Fibroblast of lung (primary cell): ENCODE measurements at places on chromosomes 7 and 10.

DNA sequence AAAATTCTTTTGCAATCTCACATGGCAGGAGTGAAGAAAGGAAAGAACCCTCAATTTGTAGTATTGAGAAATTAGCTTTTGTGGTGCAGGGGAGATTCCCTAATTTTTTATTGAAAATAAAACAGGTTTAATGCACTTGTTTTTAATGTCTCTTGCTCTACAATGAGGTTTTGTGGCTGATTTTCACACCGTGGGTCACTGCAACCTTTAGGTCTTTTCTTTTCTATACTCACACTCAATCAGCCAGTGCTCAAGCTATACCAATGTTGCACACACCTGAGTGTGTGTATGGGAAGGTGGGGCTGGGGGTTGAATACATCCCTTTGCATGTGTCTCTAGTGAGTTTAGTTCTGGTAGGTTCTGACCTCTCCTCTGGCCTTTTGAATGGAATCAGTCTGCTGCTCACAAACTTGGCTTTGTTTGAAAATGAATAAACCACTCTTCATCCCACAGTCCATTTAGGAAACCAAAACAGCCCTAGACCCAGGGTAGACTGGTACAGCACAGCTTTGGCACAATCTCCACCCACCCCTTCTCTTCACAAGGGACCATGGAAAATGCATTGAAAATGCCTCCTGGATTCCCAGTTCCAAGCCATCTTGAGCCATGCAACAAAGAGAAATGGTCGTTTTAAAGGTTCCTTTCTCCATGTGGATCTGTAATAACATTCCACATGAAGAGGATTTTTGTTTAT is 411.5 kb downstream of the SFMBT2 start:
- DNase-seq, result no peak
- no peaks in the 10 kb centered on the region for H3K27me3 ChIP-seq
- no peak overlapping the region for H3K4me3 ChIP-seq
- H3K27ac ChIP-seq, result no peak overlapping the region

DNA sequence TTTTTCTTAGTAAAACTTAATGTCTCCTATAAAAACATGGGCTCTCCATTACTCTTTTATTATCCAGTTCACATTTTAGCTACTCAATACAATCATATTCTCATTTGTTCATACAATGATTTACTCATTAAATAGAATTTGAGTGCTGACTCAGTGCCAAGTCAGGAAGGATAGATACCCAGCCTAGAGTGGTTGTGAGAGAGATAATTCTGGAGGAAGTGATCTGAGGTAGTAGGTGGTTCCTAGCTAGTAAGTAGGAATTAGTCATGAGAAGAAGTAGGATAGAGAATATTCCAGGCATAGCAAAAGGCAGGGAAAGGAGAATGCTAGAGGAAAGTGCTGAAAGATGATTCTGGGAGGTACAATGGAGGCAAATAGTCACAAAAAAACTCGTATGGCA is 133.5 kb upstream of the MBL2 start:
- no peaks in the 10 kb centered on the region for H3K36me3 ChIP-seq
- no peaks in the 10 kb centered on the region for H3K27me3 ChIP-seq
- H3K4me3 ChIP-seq, result no peak overlapping the region
- H3K27ac ChIP-seq, result no peak overlapping the region
- no peak for DNase-seq

GRCh38 chr10:77264107-77264506 is 373.5 kb downstream of the KCNMA1 start:
- DNase-seq, result no peak
- no peaks in the 10 kb centered on the region for H3K27me3 ChIP-seq
- no peaks in the 10 kb centered on the region for H3K36me3 ChIP-seq
- H3K4me1 ChIP-seq, result no peaks in the 10 kb centered on the region

DNA sequence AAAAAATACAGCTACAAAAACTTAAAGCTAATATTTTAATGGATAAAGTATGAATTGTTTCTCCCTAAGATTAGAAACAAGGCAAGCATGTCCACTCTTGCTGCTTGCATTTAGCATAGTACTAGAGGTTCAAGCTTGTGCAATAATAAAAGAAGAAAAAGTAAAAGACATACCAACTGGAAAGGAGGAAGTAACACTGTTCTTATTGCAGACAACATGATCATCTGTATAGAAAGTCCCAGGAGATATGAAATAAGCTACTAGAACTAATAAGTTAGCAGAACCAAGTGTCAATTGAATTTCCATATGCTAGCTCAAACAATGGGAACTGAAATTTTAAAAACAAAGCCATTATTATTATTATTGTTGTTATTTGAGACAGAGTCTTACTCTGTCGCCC is 20.0 kb upstream of the RABGEF1 start:
- H3K4me3 ChIP-seq, result no peak overlapping the region
- no peak overlapping the region for H3K27ac ChIP-seq
- H3K27me3 ChIP-seq, result no peaks in the 10 kb centered on the region
- H3K36me3 ChIP-seq, result peaks cover under 1% of the 10 kb centered on the region
- no peaks in the 10 kb centered on the region for H3K4me1 ChIP-seq

DNA sequence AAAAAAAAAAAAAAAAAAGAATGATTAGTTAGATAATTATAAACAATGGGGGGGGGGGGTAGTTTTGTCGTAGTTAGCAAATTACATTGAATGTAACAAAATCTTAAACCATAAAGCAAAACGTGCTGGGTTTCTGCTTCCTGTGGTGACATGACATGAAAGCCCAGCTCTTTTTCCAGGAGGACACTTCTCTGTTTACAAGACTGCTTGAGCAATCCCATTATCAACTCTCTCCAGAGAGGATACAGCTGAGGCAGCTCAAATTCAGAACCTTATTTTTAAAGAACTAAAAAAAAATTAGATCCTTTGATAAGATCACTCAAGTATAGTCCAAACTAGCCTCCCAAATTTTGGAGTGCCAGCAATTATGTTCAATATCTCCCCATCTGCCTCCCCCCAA is 58.6 kb downstream of the ADRB1 start:
- H3K4me3 ChIP-seq, result no peak overlapping the region
- H3K27me3 ChIP-seq, result peaks cover 15% of the 10 kb centered on the region
- peaks cover 2% of the 10 kb centered on the region for H3K4me1 ChIP-seq
- no peak overlapping the region for H3K27ac ChIP-seq
- H3K36me3 ChIP-seq, result no peaks in the 10 kb centered on the region
- DNase-seq, result peak; percentile 38

GRCh38 chr10:98212196-98212595 is 55.8 kb downstream of the LOXL4 start:
- no peak overlapping the region for H3K4me3 ChIP-seq
- H3K36me3 ChIP-seq, result no peaks in the 10 kb centered on the region
- no peak for DNase-seq
- H3K27me3 ChIP-seq, result no peaks in the 10 kb centered on the region

- H3K4me1 ChIP-seq, result peaks cover 4% of the 10 kb centered on the region
- no peak for DNase-seq
- no peak overlapping the region for H3K4me3 ChIP-seq
- no peaks in the 10 kb centered on the region for H3K36me3 ChIP-seq
- H3K27me3 ChIP-seq, result no peaks in the 10 kb centered on the region
- H3K27ac ChIP-seq, result no peak overlapping the region
Measured at GRCh38 chr10:78628976-78629375, 439.8 kb upstream of the ZMIZ1 start.

DNA sequence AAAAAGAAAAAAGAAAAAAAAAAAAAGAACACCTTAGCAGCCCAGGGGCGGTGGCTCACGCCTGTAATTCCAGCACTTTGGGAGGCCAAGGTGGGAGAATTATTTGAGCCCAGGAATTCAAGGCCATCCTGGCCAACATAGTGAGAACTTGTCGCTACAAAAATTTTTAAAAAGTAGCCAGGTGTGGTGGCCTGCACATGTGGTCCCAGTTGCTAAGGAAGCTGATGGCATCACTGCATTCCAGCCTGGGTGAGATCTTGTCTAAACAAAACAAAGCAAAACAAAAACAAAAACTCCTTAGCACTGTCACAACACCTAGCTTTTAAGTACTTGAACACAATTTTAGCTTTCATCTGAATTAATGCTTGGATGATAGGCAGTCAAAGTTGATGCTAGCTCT is 86.3 kb upstream of the MKLN1 start:
- DNase-seq, result no peak
- no peaks in the 10 kb centered on the region for H3K27me3 ChIP-seq
- no peaks in the 10 kb centered on the region for H3K36me3 ChIP-seq
- H3K4me1 ChIP-seq, result peaks cover 7% of the 10 kb centered on the region
- H3K4me3 ChIP-seq, result no peak overlapping the region
- no peak overlapping the region for H3K27ac ChIP-seq

DNA sequence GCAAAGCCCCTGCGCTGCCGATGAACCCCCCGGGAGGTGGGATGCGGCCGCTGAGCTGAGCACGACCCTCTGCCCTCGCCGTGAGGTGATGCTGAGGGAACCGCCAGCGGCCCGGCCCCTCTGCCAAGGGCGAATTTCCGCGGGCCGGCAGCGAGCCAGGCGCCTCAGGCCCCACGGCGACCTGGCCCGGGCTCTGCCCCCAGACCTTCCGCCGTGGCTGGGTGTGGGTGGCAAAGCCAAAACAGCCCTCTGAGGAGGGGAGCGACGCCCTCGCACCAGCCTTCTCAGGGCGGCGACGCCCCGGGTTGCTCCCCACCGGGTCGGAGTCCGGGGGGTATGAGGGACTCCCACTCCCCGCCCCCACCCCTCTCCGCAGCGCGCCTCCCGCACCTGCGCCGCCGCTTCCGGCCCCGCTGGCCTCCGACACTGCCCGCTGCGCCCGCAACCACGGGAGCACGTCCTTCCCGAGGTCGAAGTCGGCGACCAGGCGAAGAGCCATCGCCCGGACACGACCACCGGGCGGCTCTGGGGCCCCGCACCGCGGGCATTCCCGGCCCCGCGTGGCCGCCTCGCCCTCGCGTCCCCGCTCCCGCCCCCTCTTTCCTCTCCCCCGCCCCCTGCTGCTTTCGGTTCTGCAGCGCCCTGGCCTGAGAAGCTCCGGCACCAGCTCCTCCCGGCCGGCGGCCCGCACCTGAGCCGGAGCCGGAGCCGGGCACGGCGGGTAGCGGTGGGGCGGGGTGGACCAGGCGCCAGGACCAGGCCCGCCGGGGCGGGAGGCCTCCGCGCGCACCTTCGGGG is at the start of gene GSAP:
Gene GSAP (minus strand): TSS at position 527 of the 798 bp plus-strand sequence. CDS start 28 bp downstream, at position 499.
- H3K27ac ChIP-seq, result peak within 1 kb of the TSS; percentile 23
- DNase-seq, result peak; percentile 36

- DNase-seq, result no peak
- H3K27ac ChIP-seq, result no peak within 1 kb of the TSS
- H3K4me3 ChIP-seq, result no peak within 1 kb of the TSS
Measured at GRCh38 chr7:37848297-37848696, at the start of gene NME8. TSS of gene NME8 (plus strand) at chr7:37848597. CDS start at chr7:37850267, 1,670 bp downstream.

GRCh38 chr10:119207713-119208552 is 562 bp downstream of the GRK5 start:
- H3K36me3 ChIP-seq, result no peaks in the 10 kb centered on the region
- H3K4me3 ChIP-seq, result peak overlapping the region; percentile 93
- no peaks in the 10 kb centered on the region for H3K27me3 ChIP-seq

- H3K36me3 ChIP-seq, result no peaks in the 10 kb centered on the region
- no peaks in the 10 kb centered on the region for H3K4me1 ChIP-seq
- no peaks in the 10 kb centered on the region for H3K27me3 ChIP-seq
- no peak for DNase-seq
- H3K4me3 ChIP-seq, result no peak overlapping the region
Measured at GRCh38 chr7:39510864-39511354, 55.3 kb upstream of the YAE1 start.
